Right cardiac atrium (tissue), 5 donors: ENCODE measurements at places on chromosomes 2 and 18. TPM values are rescaled to one million over a fixed set of nuclear protein-coding genes. Genes with fewer than 3 reads are reported as not detected.
A peak's percentile ranks its signal among the peaks of the same experiment; 100 is the strongest.

The LOXHD1 gene
- polyA plus RNA-seq, result 0.34 TPM

The ANKRD62 gene
- not detected for polyA plus RNA-seq

DNA sequence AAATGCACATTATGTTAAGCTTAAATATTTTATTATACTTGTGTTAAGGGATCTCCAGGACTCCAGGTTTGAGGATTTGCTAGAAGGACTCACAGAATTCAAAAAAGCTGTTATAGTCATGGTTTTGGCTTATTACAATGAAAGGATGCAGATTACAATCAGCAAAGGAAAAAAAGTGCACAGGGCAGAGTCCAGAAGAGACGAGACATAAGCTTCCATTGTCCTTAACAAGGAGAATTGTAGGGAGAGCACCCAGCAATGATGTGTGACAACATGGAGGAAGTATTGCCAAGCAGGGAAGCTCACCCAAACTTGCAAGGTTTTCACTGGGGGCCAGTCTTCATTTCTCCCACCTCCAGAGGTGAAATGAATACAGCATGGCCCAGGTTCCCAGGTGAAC is 12.8 kb upstream of the MYO5B start:
- DNase-seq, result no peak

The CD207 gene
- polyA plus RNA-seq, result 0.18 TPM

The MTX2 gene
- 83.3 TPM for polyA plus RNA-seq

The ABCG5 gene
- not detected for polyA plus RNA-seq

The DES gene
- polyA plus RNA-seq, result 9,146 TPM

The GKN1 gene
- not detected for polyA plus RNA-seq

DNA sequence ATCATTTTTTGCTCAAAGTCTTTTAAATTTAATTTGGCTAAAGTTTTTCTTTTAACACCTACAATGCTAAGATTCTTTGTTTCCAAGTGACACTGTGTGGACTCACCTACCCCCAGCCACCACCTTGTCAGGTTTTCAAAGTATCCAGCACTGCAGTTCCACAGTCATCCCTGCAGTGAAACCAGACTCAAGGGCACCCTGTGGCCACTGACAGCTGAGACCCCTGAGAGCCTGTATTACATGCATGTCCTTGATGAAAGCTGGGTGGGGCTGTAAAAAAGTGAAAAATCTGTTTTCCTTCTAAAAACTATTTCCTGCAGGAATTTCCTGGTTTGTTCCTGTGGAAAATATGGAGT is 19.9 kb downstream of the TPRKB start:
- DNase-seq, result no peak

The INO80D gene
- 2.7 TPM for polyA plus RNA-seq

GRCh38 chr2:202102425-202103000 is 29.5 kb downstream of the KIAA2012 start:
- no peak for DNase-seq

DNA sequence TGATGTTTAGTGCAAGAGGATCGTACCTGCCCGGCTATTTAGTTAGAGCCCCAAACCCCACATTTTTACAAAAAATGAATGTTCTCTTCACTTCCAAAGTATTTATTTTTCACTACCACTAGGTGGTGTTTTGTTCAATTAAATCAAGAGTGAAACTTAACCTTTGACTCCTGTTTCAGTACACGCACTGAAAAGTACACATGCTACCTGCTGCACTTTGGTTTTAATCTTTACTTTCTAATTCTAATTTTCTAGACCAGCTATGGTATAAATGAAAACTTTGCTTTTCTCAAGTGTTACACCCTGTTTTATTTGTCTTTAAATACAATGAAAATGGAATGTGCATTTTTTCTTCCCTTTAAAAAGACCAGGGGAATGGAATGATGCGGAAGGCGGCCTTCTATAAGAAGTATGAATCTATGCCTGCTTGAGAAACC is 31.4 kb upstream of the CHN1 start:
- DNase-seq, result no peak

DNA sequence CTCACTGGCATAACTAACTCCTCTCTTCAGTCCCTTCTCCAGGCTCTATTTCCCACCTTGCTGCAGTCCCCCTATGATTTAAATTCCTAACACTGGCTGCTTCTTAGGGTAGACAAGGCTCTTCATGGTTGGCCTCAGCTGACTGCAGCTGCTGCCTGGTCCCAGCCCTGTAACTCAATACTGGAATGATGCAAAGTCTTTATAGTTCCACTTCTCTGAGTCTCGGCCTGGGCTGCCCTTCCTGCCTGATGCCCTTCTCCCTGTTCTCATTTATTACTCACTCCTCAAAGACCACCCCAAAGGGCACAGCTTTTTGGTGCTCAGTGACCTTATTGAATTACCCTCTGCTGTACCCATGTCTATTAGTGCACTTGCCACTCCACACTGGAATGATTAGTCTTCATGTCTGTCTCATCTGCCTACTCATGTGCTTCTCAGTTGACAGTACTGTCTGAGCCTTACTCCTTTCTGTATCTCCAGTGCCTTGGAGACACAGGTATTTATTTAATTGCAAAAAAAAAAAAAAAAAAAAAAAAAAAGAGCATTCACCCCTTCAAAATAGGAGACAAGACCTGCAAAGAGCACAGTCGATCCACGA is 199.4 kb upstream of the REV1 start:
- no peak for DNase-seq

DNA sequence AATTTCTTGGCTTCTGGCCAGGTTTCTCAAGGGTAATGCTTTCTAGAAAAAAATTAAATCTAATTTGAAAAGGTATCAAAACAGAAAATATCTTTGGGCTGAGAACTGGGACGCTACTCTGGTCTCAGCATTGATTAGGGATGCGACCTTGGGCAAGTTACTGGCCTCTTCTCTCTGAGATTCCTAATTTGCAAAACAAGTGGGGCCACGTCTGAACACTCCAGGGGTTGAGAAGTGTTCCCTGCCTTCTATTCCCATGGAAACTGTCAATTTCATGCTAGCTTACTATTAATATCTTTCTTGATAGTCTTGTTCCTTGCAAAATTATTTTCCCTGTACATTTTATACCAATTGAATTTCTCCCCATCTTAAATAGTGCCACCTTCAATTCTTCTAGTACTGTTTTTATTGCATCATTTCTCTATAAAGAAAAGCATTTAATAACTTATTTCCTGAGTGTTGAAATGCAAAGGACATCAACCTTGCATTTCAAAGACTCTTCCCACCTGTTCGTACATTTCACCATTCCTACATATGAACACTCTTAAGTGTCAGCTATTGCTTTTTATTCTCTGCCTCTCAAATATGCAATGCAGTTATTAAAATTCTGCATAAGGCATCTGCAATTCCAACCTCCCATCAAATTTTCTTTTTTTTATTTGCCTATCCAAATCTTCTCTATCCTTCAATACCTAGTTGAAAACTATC is 118.3 kb upstream of the DSEL start:
- DNase-seq, result no peak

DNA sequence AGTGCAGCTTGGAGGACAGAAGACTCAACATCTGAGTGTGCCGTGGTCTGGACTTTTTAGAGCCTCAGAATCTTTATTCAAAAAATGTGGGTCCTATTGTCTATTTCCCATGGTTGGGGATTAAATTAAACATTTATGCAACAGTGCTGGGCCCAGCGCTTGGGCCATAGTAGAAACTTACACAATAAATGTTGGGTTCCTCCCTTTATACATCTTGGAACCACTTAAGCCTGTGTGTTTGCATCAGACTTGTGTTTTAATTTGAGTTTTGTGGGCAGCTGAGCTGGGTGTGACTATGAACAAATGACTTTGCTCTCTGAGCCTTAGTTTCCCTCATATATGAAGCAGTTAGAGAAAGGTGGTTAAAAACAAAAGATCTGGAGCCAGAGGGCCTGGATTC is 56.6 kb downstream of the THNSL2 start:
- no peak for DNase-seq

DNA sequence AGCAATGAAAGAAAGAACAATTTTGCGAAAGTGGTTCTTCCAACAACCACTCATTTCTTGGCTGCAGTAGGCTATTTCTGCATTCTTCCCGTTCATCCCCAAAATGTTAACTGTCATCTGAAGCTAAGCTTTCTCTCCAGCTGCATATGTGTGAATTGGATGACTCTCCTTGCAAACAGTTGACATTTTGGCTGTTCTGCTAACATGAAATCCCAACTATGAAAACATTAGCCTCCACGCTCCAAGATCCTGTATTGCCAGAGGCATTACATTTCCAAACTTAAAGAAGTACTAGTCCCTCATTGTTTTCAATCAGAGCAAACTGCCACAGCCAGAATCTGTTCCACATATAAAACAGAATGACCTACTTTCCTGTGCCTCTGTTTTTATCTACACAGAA is 88.5 kb downstream of the TGIF1 start:
- DNase-seq, result no peak

GRCh38 chr2:205405752-205406151 is 276.5 kb upstream of the NRP2 start:
- DNase-seq, result no peak

The CROCC2 gene
- polyA plus RNA-seq, result not detected

The PREB gene
- polyA plus RNA-seq, result 48.5 TPM

DNA sequence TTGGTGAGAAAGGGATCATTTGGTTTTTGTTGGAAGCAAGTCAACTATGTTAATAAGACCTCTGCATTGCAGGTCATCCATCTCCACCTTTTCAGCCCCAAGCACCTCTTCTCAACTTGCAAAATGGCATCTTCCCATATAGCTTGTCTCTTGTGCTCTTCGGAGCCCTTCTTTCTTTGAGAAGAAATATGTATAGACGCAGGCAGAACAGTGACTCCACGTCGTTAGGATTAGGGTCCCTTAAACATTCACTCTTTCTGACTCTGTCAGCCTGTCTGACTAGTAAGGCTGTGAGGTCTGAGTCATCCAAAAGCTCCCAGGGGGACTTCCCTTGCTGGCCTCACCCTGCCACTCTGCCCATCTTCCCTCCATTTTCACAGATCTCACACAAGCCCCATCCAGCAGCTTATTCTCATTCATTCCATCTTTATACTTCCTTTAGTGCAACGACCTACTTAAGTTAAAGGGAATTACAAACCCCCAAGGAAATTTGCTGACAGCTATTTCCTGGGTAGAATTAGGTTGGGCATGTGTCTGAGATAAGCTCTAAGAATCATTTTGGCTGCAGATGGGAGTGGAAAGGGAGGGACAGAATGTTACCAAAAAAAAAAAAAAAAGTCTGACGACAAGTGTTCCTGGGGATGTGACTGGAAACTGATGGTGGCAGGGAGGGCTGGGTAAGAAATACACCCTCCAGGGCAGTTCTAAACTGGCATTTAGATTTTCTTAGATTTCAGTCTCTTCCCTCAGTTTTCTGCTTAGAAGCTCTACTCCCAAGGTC is 37.7 kb upstream of the MEX3C start:
- no peak for DNase-seq

GRCh38 chr2:202042444-202042843 is 8.8 kb downstream of the FZD7 start:
- no peak for DNase-seq

- DNase-seq, result no peak
These were observed 251.1 kb upstream of the PIK3C3 start for GRCh38 chr18:41703744-41704530.

DNA sequence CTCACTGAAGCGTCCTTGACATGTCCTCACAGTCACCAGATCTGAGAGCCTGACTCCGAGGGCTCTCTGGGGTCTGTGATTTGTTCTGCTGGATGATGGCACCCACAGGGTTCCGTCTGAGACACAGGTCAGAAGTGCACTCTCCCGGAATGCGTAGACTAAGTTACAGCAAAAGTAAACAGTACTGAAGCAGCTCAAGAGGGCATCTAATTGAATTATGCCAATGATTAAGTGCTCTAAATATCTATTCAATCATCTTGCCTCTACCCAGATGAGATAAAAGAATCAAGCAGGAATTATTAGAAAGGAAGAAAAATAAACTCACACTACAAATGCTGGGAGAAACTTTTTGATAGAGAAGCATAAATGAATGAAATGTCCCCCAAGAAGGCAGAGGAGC is 544.1 kb downstream of the SOX11 start:
- DNase-seq, result no peak

The ASIC4 gene
- polyA plus RNA-seq, result 0.57 TPM

DNA sequence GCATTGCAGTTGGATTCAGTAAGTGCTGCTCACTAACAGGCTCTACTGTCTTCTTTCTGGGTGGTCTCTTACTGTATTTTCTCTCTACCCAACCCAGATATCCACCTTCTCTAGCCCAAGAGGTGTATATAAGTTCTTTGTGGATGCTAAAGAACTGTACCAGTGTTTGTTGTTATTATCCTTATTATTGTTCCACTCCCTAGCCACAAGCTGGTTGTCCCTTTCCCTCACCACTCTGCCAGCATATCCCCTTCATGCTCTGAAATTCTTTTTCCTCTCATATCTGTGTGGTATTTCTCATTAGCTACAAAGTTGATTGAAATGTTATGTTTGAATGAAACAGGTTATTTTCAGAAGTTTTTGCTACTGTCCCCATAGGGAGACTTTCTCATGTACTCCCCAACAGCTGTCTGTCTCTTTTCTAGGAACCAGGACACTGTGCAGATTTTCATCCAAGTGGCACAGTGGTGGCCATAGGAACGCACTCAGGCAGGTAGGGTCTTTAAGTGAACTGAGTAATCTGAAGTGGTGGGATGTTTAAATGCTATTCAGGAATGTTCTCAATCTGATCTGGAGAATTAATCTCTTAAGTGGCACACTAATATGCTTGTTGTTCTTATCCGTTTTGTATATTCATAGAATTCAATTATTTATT is 56.8 kb downstream of the COX7A2L start:
- DNase-seq, result no peak

GRCh38 chr2:53646788-53647187 is 120.8 kb upstream of the CHAC2 start:
- DNase-seq, result no peak

The LRRC30 gene
- not detected for polyA plus RNA-seq

DNA sequence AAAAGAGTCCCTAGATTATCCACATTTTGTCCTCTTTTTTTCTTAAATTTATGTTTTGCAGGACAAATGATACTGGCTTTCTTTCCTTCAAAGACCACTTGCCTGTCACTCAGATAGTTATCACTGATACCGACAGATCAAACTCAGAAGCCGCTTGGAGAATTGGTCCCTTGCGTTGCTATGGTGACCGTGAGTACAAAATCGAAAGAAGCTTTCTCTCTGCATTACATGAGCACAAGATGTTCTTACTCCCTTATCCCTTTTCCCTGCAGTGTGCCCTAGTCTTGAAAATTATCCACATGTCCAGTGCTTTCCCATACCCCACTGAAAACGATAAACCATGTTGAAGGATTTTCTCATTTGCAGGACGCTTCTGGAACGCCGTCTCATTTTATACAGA is 738.5 kb downstream of the CNTNAP5 start:
- no peak for DNase-seq

DNA sequence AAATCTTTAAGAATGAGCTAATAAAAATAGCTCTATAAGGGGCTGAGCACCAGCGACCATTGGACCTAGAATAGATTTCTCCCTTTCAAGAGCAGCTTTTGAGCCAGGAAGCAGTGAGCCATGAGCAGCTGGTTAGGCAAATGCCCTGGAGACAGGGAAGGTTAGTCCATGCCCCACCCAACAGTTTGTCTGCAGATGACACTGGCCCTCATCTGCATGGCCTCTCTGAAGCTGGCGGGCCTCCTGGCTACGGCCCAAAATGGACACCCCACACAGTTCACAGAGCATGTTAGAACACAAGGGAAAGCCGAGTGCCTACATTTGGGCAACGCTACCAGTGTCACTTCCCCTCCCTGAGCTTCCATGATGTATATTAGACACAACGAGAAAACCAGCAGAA is 201.1 kb downstream of the MGAT5 start:
- DNase-seq, result no peak

- peak; percentile 53 for DNase-seq
These were observed 17.3 kb upstream of the KLHL23 start for GRCh38 chr2:169716238-169716886.
